Heart right ventricle (tissue), 16 donors: ENCODE measurements at places on chromosomes 16 and 17. TPM values are rescaled to one million over a fixed set of nuclear protein-coding genes. Genes with fewer than 3 reads are reported as not detected.

Gene KRT24
- not detected for total RNA-seq

DNA sequence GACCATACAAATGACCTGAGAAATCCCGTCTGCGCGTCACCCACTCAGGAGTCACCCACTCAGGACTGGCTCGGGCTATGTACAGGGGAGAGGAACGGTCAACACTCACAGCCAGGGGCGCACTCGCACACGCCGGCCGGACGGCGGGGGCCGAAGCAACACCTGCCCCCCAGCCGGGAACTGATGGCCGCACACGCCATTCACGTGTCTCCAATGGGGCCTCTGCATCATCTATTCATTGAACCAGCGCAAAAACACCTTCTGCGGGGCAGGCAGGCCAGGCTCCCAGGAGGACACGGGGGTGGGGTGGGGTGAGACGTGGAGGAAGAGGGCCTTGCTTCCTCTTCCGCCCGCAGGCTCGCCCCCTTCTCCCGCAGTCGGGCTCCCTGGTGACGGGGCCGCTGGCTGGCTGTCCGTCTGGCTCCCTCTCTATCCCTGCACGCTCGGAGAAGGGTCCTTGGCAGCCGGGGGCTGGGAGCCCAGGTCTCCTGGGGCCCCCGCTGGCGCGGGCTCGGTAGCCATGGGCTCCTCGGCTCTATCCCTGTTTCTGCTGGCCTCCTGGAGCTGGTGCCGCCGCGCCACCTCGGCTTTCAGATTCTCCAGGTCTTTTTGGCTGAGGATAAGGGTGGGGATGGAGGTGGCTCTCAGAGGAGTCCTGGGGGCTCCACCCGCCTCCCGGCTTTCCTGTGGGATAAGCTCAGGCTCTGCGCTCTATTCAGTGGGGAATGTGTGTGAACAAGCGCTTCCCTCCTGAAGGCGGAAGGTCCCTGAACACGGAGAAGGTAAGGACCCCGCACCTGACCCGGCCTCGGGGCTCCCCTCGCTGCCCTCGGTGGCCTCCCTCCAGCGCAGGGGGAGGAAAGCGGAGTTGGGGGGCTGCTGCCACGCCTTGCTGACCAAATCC lies 21.1 kb downstream of the CLUH start:
- DNase-seq: peak; percentile 16

DNA sequence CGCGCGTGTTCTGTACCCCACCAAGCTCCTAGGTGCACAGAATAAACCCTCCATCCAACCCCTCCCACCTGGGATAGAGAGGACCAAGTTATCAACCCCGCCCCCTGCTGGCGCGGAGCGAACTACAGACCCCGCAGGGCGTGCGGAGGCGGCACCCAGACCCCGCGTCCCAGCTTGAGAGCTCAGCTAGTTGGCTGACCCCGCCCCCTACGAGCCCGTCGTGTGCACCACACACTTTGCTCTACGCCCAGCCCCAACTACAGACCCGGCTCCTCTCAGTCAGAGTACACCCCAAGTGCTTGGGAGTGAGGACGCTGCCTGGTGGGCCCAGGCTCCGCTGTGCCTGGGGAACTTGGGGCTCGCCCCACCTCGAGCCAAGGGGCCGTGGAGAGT lies 1.5 kb downstream of the GRIN2A start:
- DNase-seq: peak; percentile 13

DNA sequence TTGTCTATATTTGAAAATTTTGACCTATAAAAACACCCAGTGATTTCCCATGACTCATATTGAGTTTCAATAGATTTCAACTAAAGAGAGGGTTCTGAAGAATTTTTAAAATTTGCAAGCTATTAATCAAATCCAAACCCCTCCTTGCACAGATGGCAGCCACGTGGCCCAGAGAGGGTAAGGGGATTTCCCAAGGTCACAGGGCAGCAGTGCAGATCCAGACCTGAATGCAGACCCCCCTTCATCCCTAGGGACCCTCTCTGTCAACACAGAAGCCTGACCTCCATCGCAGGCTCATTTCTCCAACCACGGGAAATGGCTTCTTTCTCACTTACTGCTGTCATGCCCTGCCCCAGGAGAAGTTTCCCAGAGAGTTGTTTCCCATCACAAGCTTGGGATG lies 24.7 kb upstream of the CES5A start:
- DNase-seq: no peak

Gene GABARAPL2
- total RNA-seq: 177 TPM

GRCh38 chr17:41813699-41814124 lies 908 bp downstream of the FKBP10 start:
- no peak for DNase-seq

GRCh38 chr16:58464047-58464915 lies 35.7 kb upstream of the NDRG4 start:
- DNase-seq: peak; percentile 46

- DNase-seq: no peak
These were observed at the start of gene KATNB1 for GRCh38 chr16:57735755-57736418. Gene KATNB1, plus strand, starts transcription at chr16:57735770. Its CDS starts 1,474 bp downstream, at chr16:57737244.

Gene HSD11B2
- total RNA-seq: not detected

GRCh38 chr16:29900888-29901606 lies 759 bp downstream of the ASPHD1 start:
- DNase-seq: no peak

Gene NACA2
- total RNA-seq: not detected

GRCh38 chr16:74626741-74627416 lies 20.0 kb upstream of the GLG1 start:
- no peak for DNase-seq

DNA sequence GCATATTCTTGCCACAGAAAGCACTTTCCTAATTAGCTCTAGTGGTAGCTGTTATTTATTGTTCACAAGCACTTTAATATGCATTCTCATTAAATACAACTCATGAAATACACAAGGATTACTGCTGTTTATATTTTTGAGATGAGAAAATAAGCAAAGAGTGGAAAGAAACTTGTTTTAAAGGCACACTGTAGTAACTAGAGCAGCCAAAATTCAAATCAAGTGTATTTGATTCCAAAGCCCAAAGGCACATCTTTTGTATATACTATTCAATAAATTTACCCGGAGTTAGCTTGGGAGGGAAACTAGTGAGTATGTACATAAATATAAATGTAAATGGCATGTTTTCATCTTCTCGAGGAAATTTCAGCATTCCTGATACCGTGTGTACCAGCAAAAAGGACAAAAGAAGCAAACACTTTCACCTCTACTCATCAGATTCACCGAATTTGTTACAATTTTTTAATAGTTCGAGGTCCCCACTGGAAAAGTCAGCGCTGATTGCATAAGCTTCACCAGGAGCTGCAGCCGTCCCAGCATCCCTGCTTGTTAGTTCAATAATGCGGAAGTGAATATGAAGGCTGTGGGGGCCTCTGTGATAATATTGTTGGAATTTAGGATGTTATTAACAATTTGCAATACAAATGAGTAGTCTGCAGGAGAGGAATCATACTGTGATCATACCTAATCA lies 371.6 kb upstream of the MON1B start:
- DNase-seq: no peak

- no peak for DNase-seq
These were observed 358.3 kb upstream of the SALL1 start for GRCh38 chr16:51509336-51509735.

- DNase-seq: no peak
These were observed 1.9 kb downstream of the ARL16 start for GRCh38 chr17:81681672-81682071.

DNA sequence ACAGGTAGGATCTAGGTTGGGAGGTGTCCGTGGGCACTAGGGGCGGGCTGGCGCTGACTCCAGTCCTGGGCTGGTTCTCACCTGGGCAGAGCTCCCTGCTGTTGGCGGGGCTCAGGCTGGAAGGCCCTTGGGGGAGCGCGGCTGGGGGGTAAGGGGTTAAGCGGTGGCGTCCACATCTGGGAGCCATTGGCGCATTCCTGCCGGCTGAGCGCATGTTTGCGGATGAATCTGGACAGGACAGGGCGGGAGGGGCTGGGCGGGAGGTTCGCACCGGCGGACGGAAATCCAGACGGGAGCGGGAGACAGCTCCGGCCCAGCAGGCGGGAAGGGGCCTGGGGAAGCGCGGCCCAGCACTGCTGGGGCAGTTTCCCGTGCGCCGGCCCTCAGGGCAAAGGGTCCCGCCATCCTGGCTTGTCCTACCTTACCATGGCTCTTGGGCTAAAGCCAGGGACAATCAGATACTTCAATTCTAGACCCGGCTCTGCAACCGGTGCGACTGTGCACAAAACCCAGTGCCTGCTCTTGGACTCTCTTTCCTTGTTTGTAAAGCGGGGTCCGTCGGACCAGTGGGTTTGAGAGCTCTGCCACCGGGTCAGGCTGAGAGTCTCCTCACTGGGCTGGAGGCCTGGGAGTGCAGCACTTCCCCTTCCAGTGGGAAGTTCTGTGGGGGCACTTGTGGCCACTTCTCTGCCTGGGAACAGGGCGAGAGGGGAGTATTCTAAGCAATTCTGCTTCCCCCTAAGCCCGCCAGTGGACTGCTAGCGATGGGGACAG lies 7.8 kb downstream of the RARA start:
- DNase-seq: peak; percentile 77

DNA sequence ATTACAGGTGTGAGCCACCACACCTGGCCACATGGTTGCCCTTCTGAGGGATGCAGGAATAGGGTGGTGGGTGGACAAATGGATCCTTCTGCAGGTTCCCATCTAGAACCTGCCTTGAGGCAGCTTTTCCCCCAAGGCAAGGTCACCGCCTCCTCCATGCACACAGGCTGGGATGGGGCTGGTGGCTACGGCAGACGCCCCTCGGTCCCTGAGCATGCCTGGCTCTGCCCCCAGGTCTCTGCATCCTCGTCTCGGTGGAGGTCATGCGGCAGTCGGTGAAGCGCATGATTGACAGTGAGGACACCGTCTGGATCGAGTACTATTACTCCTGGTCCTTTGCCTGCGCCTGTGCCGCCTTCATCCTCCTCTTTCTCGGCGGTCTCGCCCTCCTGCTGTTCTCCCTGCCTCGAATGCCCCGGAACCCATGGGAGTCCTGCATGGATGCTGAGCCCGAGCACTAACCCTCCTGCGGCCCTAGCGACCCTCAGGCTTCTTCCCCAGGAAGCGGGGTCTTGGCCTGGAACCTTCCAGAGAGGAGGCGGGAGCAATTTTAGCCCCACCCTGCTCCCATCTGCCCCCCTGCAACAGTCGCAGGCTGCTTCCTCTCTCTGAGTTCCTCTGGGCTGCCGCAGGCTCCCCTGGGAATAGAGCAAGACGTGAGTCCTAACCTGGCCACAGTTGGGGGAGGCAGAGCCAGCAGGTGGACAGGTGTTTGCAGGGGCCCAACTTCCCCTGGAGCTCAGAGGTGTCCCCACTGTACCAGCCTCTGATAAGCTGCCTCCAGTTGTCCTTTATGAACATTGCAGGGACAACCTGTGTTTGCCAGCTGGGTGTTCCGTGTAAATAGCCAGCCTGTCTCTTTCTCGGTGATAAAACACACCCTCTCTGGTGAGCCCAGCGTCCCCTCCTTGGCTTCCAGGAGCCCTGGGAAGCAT lies 11.7 kb downstream of the CACNG1 start:
- no peak for DNase-seq

DNA sequence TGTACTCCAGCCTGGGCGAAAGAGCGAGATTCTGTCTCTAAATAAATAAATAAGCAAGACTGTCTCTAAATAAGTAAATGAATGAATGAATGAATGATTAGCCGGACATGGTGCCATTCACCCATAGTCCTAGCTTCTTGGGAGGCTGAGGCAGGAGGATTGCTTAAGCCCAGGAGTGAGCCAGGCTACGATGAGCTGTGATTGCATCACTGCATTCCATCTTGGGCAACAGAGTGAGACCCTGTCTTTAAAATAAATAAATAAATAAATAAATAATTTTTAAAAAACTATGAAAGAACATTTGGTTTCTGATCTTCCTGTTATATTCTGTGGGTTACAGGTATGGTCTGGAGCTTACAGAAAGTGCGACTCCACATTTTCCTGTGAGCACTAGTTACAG lies 65.0 kb downstream of the C17orf58 start:
- no peak for DNase-seq

GRCh38 chr16:23734176-23734893 lies 20.5 kb upstream of the CHP2 start:
- no peak for DNase-seq
